ENCODE measurements at places on chromosomes 11 and 22.

DNA sequence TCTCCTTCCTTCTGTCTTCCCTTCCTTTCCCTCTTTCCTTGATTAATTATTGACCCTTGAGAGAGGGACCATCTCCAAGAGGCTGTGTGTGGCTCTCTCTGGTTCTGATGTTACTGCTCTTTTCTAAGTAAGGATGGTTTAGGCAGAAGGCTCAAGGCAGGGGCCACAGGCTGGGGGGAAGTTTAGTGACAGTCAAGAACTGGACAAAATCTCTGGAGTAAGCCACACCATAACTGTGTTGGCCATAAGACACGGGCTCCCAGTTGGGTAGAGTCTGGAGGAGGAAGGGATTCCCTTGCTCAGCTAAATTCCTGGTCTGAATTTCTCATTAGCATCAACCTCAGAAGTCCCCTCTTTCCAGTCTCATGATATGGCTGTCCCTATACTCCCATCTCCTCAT is 74.7 kb downstream of the BUD13 start:
- H3K27ac ChIP-seq = no peak overlapping the region
- peaks cover 25% of the 10 kb centered on the region for H3K27me3 ChIP-seq
- no peaks in the 10 kb centered on the region for H3K36me3 ChIP-seq
- no peaks in the 10 kb centered on the region for H3K4me1 ChIP-seq
- DNase-seq = no peak

DNA sequence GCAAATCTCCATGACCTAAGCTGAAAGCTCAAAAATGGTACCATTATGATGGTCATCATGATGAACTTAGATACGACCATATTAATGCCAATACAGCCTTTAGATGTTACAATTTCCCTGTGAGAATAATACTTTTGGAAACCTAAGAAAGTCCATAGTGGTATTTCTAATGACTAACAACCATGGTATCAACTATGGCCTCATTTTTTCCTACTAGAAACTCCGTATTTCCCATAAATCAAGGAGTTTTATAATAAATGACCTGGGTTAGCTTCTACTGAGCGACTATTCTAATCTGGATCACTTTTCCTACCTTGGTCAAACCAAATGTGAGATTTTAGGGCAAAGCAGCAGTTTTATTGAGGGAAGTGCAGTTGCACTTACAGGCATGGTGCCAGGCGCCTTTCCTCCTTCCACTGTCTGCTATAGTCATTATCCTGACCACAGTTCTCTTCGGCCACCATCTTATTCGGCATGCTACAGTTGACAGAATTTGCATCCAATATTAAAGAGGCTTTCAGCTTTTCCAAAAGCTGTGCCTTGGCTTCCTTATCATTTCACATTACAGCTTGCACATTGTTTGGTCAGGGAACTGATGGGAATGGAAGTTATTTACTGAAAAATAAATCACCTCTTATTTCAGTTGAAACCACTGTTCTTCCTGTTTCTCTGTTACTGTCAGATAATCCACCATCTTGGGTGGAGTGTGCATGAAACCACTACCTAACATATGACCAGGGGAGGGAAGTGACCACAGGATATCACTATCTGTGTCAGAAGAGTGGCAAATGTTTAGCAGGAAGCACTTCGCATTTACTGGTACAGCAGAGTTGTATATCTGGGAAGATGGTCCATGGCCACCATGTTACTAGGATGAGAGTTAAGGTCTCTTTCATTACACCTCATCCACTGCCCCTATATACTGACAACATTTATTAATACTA is 74.5 kb upstream of the PICALM start:
- no peaks in the 10 kb centered on the region for H3K27me3 ChIP-seq
- H3K27ac ChIP-seq = no peak overlapping the region
- no peaks in the 10 kb centered on the region for H3K36me3 ChIP-seq
- DNase-seq = no peak

GRCh38 chr11:120704256-120704750 is 192.8 kb downstream of the GRIK4 start:
- no peaks in the 10 kb centered on the region for H3K4me1 ChIP-seq
- DNase-seq = no peak
- H3K27me3 ChIP-seq = no peaks in the 10 kb centered on the region
- H3K27ac ChIP-seq = no peak overlapping the region
- H3K4me3 ChIP-seq = no peak overlapping the region

GRCh38 chr22:29480512-29481264 is 670 bp downstream of the NEFH start:
- H3K4me3 ChIP-seq = peak overlapping the region; percentile 31
- no peaks in the 10 kb centered on the region for H3K4me1 ChIP-seq
- H3K27me3 ChIP-seq = no peaks in the 10 kb centered on the region
- DNase-seq = no peak
- no peak overlapping the region for H3K27ac ChIP-seq

- peaks cover 56% of the 10 kb centered on the region for H3K36me3 ChIP-seq
- no peaks in the 10 kb centered on the region for H3K27me3 ChIP-seq
- no peak overlapping the region for H3K27ac ChIP-seq
- DNase-seq = no peak
These were observed 1.6 kb downstream of the GPHA2 start for GRCh38 chr11:64933935-64934681.

All from tibial artery (tissue), 4 donors.